ENCODE measurements at places on chromosomes 3 and 15.

- DNase-seq, result no peak
Measured at GRCh38 chr15:65424683-65425082, 1.9 kb upstream of the IGDCC4 start.

DNA sequence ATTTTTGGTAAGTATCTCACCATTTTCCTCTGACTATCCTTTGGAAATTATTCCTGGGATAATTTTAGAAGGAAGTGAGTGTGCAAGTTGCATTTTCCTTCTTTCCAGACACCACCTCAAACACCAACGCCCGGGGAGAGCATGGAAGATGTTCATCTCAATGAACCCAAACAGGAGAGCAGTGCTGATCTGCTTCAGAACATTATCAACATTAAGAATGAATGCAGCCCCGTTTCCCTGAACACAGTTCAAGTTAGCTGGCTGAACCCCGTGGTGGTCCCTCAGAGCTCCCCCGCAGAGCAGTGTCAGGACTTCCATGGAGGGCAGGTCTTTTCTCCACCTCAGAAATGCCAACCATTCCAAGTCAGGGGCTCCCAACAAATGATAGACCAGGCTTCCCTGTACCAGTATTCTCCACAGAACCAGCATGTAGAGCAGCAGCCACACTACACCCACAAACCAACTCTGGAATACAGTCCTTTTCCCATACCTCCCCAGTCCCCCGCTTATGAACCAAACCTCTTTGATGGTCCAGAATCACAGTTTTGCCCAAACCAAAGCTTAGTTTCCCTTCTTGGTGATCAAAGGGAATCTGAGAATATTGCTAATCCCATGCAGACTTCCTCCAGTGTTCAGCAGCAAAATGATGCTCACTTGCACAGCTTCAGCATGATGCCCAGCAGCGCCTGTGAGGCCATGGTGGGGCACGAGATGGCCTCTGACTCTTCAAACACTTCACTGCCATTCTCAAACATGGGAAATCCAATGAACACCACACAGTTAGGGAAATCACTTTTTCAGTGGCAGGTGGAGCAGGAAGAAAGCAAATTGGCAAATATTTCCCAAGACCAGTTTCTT is 3.9 kb downstream of the NFKBIZ start:
- DNase-seq, result no peak

- DNase-seq, result peak; percentile 27
Measured at GRCh38 chr15:99729920-99730319, 3.3 kb downstream of the LYSMD4 start.

- DNase-seq, result no peak
Measured at GRCh38 chr15:29337156-29337959, 67.7 kb upstream of the NSMCE3 start.

- no peak for DNase-seq
Measured at GRCh38 chr15:25374143-25374542, 64.7 kb downstream of the UBE3A start.

- DNase-seq, result no peak
Measured at GRCh38 chr3:108041253-108041652, 49.6 kb downstream of the CD47 start.

- DNase-seq, result no peak
Measured at GRCh38 chr3:65532215-65532614, 506.5 kb downstream of the MAGI1 start.

DNA sequence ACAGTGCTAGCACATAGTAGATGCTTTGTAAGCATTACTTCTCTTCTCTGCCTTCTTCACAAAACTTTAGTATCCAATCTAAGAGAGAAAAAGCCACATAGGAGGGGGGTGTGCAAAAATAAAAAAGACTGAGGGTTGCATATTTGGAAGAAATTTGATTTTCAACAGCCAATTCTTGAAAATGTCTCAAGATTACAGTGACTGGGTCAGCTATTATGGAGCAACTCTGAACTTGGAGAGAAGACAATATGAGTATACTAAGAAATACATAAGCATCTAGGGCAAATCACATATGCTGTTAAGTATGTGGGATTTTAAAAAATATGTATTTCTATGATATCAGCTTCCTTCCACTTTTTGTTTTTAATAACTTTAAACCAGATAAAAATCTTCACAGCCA is 196.6 kb upstream of the GOLIM4 start:
- DNase-seq, result no peak

GRCh38 chr15:99453637-99454030 is 112.2 kb upstream of the MEF2A start:
- DNase-seq, result no peak

- DNase-seq, result no peak
Measured at GRCh38 chr3:43043071-43043766, 62.7 kb downstream of the POMGNT2 start.

GRCh38 chr15:38427380-38427779 is 26.5 kb upstream of the FAM98B start:
- no peak for DNase-seq

GRCh38 chr3:182565916-182566796 is 227.1 kb upstream of the ATP11B start:
- DNase-seq, result no peak

DNA sequence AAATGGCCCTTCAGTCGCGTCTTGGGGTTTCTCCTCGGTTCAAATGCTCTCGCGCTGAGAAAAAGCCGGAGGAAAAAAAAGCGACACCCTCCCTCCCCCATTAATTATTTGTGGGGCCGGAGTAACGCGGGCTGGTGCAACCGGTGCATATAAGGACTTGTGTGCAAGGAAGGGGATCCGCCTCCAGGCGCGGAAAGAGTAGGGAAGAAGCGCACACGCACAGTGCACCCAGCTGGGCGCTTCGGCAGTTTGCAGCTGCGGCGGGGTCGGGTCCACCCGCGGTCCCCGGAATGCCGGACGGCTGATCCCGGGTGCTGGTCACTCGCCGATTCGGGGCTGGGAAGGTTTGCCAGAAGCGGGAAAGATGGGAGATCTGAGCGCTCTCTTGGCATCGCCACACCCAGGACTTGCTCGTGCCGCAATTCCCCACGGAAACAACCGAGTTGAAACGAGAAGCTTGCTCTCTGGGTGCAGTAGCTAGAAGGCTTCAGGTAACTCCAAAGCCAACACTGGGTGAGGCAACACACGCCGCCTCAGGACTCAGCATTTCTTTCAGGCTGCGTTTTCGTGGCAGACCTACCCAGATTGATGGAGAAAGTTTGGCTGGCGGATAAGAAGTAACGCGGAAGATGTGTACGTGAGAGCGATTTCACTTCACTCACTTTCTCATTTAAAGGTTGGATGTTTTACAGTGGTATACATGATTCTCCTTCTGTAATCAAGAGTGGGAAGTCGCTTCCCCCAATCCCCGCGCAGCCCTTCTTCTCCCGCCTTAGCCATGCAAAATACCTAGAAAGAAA is 720 bp upstream of the TNIK start:
- peak; percentile 62 for DNase-seq

DNA sequence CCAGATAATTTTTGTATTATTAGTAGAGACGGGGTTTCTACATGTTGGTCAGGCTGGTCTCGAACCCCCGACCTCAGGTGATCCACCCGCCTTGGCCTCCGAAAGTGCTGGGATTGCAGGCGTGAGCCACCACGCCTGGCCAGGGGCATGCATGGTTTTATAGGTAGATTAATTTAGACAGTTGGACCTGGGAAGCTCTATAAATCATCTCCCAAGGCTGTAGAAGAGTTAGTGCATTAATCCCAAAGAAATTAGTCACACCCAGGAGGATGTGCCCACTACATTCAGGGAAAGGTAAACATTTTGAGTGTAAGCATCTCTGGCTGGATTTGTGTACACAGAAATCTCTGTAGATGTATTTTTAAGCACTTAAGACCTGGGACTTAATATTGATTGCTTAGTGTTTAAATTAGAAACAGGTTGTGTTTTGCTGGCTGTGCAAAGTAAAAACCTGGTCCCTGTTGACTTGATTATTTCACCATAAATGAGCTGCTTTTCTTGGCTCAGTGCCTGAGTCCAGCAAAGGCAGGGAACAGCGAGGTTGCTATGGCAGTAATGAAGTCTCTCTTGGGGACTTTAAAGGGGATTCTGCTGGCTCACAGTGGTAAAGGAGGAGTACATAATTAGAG is 19.2 kb downstream of the EXOSC7 start:
- DNase-seq, result no peak

DNA sequence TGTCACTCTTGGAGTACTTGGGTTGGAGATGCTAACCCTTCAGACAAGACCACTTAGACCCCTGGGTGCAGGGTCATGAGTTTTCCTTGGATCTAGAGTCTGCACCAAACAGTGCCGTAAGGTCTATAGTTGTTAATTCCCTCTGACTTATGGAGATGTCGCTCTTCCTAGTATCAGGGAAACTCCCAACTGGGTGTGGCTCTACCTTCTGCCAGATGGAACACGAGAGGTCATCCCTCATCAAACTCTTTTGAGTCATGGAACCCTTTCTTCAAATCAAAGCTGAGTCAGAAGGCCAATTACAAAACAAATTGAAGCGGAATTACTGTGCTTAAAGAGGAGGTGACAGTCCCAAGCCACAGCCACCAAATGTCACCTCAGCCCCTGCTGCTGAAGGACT is 514.9 kb upstream of the PROK2 start:
- no peak for DNase-seq

- DNase-seq, result no peak
Measured at GRCh38 chr3:129569856-129570255, 26.9 kb downstream of the H1-8 start.

DNA sequence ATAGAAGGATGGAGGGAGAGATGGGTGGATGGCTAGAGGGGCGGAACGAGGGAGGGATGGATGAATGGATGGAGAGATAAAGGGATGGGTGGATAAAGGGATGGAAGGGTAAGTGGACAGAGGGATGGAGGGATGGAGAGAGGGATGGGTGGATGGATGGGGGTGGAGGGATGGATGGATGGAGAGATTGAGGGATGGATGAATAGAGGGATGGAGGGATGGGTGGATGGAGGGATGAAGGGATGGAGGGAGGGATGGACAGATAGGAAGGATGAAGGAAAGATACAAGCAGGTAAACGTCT is 313.3 kb downstream of the UACA start:
- DNase-seq, result no peak

DNA sequence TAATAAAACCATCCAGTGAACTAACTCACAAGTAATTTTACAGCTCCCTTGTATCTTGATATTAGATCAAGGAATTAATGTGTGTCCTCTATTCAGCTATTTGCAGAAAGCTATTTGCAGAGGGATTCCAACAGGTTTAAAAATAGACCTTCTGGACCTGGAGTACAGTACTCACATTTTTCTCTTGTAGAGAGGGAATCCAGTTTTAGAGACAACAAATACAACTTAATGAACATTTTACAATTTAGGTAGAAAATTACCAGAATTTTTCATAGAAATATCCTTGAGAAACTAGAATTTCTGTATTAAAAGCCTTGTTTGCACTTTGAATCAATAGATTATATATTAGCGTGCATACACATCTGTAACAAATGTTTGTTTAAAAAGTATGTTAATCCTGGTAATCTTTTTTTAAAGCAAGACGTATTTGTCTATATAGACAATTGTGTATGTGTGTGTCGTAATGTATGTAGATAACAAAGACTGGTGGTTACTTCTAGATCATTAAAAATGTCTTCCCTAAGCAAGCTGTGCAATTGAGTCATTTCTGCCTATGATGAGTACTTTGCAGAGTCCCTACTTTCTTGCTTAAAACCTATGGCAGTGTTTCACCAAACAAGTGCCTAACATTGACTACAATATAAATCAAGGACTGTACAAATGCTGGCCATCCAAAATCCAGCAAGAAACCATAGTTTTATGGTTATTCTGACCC is 57.9 kb downstream of the PPP2R3A start:
- no peak for DNase-seq

DNA sequence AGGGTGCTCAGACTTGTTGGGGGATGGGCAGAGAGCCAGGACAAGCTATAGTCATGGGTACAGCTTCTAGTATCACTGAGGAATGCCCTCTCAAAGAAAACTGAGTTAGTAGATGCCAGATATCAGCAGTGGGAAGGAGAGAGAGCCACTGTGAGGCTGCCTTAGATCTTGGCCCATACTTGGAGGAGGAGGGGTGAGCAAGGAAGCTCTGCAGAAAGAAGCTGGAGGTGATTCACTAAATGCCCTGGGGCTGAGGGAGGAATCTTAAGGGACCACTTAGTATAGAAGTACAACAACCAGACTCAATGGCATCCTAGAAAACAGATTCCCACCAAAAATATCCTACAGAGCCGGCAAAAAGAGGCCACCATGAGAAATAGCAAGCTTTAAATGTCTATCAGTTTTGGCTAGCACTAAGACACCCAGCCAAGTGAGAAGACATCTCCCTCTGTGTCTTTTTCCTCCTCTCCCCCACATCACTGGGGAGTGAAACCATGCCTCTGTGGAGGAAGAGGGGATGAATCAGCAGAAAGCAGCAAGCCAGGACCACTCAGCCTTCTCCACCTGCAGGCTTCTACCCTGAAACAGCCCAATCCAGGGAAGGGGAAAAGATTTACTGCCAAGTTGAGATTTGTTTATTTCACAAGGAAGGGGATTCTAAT is 282.5 kb upstream of the STT3B start:
- DNase-seq, result no peak

GRCh38 chr3:43814461-43814860 is 123.7 kb downstream of the ABHD5 start:
- no peak for DNase-seq

GRCh38 chr3:188207941-188208515 is 54.1 kb downstream of the LPP start:
- no peak for DNase-seq

DNA sequence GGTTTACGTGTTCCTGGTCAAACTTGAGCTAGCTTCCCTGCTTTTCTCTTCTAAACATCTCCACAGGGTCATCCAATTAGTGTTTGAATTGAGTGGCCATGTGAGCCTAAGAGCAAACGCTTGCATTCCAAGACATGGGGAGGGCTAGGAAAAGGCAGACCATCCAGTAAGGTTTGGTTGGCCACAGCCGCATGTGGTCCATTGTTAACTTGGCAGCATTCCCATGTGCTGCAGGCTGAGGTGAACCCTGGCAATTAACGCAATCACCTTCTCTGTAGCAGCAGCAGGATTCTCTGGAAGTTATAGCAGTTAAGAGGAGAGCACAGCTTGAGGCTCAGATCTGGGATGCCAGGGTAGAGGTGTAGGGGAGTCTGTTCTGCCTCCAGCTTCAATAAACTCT is 502.2 kb upstream of the LMCD1 start:
- no peak for DNase-seq

- no peak for DNase-seq
Measured at GRCh38 chr3:146159616-146160320, 1.2 kb downstream of the PLOD2 start.

DNA sequence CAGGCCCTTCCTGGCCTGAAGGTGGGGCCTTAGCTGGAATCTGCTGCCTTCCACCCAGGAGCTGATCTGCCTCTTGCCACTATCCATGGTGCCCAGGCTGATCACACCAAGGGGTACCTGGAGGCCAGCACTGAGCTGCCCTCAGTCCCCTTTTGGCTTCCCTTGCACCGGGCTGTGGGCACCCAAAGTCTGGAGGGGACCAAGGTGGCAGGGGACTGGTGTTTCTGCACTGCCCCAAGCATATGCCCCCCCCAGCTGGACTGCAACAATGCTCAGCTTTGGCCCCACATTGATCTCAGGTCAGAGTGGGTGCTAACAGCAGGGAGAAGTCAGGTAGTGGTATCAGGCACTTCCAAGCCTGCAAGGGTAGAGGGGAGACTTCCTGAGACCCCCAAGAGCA is 902.6 kb upstream of the EPHA6 start:
- no peak for DNase-seq

Measured in activated CD4-positive, alpha-beta memory T cell treated with anti-CD3 and anti-CD28 coated beads for 36 hours (primary cell).